NCI-H1092 treated with DMSO at 0.1 percent for 48 hours (cell line): ENCODE measurements at places on chromosomes 16 and 17.

DNA sequence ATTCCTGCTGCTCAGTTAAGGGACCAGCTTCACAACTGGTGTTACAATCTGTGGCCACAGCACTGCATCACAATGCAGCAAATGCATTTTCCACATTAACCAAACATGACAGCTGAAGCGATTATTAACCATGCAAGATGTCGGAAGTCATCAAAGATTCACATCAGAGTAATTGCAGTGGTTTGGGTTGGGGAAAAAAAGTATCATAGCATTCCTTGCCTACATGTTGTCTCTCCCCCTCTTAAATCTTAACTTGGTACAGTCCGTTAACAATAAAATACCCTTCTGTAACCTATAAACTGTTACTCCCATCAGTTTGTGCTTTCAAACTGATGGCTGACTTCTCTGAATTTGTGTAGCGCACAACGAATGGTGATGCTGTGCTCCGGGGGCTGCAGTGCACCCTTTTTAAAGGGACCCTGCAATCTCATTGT, 51.6 kb downstream of the NUP93 start:
- no peak for DNase-seq

GRCh38 chr16:76121636-76122035, 155.6 kb upstream of the CNTNAP4 start:
- DNase-seq = no peak

DNA sequence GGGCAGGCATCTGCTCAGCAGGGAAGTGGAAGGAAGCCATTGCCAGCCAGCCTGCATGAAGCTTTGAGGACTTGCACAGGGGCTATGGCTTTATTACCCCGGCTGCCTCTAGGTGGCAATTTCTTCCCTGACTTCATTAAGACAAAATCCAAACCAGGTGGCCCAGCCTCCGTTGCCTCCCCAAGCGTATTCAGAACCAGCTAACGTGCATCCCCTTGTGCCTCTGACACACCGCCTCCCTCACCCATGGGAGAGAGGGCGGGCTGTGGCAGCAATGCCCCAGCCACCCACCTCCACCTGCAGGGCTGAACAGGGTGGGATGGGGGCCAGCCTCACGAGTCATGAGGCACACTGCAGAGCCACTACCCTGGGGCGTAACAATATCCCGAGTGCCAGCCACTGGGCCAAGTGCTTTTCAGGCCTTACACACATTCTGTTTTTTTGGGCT, 6.8 kb downstream of the KIFC3 start:
- DNase-seq = peak; percentile 67

DNA sequence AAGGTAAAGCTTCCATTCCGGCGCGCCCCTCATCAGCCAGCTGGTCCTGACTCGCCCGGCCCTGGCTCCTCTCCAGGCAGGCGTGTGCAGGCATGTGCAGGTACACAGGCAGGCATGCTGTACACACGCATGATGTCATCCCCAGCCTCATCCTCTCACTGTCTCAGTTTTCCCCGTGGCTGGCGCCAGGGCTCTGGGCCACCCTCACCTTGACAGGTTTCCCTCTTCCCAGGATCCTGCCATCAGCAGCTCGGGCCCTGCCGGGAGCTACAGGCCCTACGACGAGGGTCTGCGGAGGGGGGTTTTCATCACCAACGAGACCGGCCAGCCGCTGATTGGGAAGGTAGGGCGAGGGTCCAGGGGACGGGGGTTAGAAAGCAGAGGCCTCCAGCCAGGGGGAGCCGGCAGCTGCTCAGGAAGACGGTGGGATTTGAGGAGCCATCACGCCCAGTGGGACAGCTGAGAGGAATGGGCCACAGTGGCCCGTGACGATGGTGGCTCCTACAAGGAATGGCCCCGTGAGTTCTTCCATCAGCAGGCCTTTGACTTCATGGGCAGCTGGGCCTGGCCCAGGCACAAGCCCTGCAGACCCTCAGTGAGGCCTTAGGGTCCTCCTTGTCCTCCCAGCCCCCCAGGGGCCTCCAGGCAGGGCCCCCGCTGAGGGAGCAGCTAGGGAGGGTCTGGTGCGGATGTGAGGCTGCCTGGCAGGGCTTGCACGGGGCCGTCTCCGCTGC, 8.5 kb downstream of the GAA start:
- DNase-seq = no peak

- DNase-seq = no peak
Measured at GRCh38 chr16:62254847-62255246, 218.6 kb upstream of the CDH8 start.

GRCh38 chr17:39777534-39778365, 40.0 kb downstream of the GRB7 start:
- no peak for DNase-seq

- no peak for DNase-seq
Measured at GRCh38 chr17:27473748-27474609, 17.7 kb downstream of the KSR1 start.

DNA sequence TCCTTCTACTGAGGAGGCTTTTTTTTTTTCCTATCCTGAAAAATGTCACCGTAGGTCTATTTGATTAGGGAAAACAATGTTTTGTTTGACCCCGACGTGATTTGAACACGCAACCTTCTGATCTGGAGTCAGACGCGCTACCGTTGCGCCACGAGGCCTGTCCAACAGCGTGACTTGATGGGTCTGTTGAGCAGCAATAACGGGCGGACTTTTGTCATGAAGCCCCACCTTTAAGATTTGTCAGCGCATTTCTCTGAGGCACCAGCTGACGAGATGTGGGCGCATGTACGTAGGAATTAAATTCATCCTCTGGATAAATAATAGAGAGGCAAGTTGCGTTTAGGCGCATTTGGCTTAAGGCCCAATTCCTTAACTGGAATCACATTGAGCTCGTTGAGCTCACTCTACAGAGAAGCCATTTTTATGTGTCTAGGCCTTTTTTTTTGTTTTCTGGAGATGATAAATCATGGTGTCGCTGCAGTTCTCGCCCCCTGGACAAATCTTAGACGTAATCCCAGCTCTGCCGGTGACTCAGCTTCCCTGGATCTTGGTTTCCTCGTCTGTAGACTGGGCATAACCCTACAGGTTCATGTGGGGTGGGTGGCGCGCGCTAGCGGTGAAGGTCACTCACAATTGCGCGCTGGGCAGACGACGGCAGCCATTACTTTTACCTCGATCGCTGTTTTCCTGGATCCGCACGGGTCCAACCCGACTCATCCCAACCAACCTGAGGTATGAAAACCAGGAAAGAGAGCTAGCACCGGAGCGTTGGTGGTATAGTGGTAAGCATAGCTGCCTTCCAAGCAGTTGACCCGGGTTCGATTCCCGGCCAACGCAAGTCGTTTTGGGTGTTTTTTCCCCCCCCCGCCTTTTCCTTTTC, 10.6 kb upstream of the AURKB start:
- peak; percentile 86 for DNase-seq

DNA sequence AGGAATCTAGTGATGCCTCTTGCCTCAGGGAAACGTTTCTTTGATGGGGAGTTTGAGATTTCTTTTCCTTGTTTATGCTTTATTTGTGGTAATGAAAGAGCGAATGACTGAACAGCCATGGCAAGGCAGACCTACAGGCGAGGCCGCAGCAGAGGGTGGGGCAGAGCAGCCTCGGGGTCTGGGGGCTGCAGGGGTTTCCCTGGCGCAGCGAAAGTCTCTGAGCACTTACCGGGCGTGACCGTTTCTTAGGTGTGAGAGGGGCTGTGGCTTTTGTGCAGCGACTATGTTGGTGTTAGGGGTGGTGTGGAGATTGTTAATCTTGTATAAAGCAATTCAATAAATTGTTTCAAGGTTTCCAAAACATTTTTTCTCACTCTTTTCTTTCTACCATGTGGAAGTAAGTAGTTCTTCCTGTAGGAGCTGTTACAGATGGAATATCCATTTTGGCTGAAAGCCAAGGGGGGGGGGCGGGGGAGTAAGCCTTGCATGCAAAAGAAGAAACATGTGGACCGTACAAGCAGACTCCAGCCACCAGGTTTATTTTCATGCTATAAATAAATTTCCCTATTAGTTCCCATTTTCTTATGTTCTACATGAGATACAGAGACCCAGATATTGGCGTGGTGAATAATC, 34.8 kb downstream of the UBN1 start:
- DNase-seq = no peak

DNA sequence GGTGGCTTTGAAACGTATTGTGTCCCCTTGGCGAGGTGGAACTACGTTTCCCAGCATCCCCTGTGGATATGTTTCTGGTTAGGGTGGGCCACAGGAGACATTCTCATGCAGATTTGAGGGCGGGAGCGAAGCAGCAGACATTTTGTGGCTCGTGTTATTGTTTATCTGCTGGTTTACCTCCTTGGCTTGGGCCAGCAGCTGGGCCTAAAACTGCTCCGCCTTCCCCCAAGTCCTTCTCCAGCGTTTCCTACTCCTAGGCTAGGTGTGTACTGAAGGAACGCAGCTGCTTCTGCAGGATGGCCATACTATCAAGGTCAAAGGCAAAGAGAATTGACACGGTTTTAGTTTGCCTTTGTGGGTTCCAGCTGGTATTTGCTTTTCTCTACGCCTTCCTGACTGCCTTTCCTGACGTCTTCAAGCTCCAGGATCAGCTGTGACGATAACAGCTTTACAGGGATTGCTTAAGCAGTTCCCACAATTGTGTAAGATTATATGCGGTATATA, 17.2 kb upstream of the WSB1 start:
- DNase-seq = no peak

DNA sequence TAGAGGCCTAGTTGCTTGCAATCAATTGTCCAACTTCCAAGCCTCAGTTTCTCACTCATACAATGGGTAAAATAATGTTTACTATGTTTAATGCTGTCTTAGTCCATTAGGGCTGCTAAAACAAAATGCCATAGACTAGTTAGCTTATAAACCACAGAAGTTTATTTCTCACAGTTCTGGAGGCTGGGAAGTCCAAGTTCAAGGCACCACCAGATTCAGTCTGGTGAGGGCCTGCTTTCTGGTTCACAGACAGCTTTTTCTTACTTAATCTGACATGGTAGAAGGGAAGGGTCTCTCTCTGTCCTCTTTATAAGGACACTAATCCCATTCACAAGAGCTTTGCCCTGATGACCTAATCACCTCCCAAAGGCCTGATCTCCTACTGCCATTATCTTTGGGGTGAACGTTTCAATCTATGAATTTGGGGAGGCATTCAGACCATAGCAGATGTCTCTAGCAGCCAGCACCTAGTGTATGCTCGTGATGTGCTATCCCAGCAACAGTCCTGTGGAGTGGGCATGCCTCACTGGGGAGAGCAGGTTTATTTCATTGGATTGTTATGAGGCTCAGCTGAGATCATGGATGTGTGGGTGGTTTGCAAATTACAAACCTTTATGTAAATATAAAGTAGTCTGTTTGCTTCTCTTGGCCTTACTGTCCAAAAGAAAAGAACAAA, 25.2 kb downstream of the YPEL2 start:
- no peak for DNase-seq

- no peak for DNase-seq
Measured at GRCh38 chr16:89407925-89408300, 82.4 kb downstream of the ANKRD11 start.

DNA sequence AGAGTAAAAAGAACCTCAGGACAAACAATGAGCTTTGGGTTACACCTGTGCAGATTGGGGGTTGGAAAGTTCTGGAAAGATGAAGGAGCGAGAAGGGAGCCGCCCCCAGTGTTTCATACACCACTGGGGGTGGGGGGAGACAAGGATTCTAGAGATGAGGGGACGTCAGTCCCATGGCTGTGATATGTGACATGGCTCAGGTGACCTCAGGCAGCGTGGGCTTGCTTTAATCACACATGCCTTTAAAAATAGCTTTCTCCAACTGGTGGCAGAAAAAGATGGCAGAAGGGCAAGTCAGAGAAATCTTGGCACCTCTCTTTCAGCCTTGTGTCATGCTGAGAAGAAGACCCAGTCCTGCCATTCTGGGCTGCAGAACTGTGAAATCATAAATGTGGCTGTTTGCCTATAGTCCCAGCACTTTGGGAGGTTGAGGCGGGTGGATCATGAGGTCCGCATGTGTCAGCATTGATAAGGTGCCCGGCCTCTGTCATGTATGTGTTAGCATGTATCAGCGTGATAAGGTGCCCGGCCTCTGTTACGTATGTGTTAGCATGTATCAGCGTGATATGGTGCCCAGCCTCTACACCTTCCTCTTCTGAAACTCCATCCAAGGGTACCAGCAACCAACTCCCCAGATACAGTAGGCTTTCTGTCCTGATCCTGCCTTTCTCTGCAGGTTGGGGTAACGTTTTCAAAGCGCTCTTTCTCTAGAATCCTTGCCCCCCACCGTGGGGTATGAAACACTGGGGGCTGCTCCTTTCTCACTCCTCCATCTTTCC, 25.0 kb downstream of the WIPI1 start:
- no peak for DNase-seq
